ENCODE measurements at places on chromosomes 5 and 9.

DNA sequence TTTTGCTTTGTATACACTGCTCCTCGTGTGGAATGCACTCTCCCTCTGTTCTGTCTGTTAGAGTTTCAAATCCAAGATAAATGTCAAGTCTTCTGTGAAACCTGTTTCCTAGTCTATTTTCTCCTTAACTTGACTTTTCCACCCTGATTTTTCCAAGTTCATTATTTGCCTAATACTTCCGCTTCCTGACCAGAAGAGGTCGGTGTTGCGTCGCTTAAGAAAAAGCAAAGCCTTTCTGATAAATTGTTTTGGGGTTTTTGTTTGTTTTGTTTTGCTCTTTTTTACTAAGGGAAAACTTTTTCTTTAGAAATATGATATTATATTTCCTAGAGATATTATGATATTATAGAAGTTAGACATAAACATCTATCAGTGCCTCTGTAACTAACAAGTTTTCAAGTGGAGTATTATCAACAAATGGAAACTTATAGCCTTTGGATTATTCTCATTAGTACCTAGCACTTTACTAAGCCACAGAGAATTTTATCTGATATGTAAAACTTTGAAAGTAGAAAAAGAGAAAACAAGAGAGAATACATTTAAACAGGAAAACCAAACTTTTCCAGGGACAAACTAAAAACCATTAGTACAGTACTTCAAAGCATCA lies 55.8 kb downstream of the PHAX start:
- no peak for DNase-seq

DNA sequence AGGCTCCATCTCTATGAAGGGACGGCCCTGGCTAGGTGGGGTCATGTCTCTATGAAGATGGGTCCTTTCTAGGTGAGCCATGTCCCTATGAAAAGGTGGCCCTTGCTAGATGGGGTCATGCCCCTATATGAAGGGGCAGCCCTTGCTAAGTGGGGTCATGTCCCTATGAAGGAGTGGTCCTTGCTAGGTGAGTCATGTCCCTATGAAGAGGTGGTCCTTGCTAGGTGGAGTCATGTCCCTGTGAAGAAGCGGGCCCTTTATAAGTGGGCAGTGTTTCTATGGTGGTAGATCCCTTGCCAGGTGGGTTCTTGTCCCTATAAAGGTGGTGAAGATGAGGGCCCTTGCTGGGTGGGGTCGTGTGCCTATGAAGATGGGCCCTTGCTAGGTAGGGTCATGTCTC lies 283.0 kb upstream of the IRX2 start:
- DNase-seq, result no peak

- DNase-seq, result no peak
Observed at GRCh38 chr9:74041588-74041987, 455.5 kb upstream of the RORB start.

DNA sequence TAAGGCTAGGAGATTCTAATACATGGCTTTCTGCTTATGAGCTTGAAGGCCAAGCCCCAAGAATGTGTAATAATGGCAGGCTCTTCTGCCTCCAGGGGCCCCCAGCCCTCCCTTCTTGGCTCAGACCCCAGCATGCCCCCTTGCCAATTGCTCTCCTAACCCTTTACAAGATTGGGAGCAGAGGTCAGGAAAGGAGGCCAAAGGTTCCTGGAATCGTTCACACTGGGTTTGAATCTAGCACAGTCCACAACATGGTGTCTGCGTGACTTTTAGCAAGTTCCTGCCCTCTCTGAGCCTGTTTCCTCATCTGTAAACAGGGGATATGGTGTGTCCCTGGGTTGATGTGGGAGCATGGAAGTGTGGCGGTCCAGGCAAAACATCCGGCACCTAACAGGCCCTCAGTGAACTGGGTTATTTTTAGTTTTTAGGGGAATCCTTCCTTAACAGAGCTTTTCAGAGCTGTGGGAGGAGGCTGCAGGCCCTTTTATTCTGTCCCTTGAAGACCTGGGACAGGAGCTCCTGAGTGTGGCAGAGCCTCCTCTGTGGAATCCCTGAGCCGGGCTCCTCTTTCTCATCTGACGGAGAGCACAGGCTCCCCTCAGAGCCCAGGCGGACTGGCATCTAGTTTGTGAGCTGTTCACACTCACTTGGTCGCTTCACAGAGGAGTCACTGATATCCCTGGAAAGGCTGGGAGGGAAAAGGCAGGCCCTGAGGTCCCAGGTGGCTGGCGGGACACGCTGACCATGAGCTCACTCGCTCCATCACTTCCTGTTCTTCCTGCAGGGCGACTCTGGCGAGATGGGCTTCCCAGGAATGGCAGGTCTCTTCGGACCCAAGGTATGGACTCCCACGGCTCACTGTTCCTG lies 23.4 kb upstream of the ORM1 start:
- DNase-seq, result no peak

DNA sequence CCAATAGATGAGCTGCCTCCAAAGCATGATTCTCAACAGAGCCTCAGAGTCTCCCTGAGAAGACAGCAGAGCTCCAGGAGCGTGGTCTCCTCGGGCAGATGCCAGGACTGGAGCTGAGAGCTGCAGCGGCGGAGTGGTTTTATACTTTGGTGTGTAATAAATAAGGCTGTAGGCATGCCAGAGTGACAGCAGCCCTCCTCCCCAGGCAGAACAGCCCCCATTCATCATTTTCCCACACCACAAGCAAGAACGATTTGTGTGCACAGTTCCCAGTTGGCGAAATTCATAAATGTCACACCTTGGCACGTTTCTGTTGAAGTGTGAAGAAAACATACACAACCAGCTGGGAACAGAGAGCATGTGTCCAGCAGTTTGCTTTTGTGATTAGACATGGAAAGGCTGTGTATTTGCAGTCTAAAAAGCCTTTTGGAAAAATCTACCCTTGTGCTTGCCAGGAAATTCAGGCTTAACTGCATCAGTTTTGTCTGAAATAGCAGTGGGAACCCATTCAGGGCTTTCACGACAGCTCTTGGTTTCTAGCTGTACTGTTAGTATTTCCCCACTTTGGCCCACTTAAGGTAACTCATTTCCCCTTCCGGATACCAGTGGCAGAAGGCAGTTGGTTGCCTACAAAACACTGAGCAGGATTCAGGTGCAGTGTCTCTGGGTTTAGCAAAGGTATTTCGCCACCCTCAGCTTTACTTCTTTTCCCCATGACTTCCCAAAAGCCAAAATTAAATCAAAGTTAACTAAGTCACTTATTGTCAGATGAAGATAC lies at the start of gene C1QTNF3:
Gene C1QTNF3, minus strand, starts transcription at position 115 of the 778 bp plus-strand sequence. Its CDS starts 88 bp downstream, at position 27.
- DNase-seq, result peak; percentile 11

DNA sequence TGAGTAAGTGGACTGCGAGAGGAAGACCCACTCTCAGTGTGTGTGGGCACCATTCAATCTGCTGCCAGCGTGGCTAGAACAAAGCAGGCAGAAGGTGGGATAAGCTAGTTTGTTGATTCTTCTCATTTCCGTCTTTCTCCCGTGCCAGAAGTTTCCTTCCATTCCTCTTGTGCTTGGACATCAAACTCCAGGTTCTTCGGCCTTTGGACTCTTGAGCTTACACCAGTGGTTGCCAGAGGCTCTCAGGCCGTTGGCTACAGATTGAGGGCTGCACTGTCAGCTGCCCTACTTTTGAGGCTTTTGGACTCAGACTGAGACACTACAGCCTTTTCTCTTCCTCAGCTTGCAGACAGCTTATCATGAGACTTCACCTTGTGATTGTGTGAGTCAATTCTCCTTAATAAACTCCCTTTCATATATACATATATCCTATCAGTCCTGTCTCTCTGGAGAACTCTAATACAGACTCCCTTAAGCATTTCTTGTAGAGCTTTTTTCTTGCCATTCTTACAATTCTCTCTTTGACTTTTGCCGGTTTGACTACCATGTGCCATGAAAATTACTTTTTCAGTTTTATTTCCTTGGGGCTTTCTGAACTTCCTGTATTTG lies 494.9 kb downstream of the PRR16 start:
- DNase-seq, result no peak

DNA sequence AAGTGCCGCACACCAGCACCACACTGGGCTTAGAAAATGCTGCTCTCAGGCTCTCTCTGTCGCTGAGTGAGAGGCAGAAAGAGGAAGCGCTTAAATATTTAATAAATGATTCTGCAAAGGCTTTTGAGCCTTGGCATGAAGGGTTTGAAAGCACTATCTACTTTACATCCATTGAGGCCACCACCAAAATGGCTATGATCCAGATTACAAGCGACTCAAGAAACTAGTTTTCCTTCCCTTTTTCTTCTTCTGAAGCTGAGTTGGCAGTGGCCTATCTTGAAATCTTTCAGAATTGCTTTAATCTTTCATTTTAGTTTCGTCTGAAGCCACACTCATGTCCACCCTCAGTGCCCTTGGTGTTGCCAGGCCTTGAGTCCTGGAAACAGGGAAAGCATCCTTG lies 59.5 kb downstream of the EBF1 start:
- no peak for DNase-seq

GRCh38 chr9:126474786-126475485 lies 138.8 kb upstream of the LMX1B start:
- no peak for DNase-seq

GRCh38 chr5:52139888-52140615 lies 647.7 kb upstream of the ITGA1 start:
- DNase-seq, result peak; percentile 27

DNA sequence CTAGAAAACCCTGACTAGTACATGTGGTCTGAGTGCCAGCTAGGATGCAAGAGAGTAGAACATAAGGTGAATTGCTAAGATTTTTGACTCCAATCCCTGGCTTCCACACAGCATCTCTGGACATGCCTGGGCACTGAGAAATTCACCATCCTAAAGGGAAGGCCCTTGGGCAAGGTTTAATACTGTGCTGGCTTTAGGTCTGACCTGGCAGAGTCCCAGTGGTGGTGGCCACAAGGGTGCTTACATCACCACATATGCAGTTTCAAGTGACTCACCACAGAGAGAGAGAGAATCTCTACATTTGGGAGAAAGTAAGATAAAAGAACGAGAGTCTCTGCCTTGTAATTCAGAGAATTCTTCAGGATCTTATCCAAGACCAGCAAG lies 661.6 kb upstream of the C9orf72 start:
- DNase-seq, result no peak

DNA sequence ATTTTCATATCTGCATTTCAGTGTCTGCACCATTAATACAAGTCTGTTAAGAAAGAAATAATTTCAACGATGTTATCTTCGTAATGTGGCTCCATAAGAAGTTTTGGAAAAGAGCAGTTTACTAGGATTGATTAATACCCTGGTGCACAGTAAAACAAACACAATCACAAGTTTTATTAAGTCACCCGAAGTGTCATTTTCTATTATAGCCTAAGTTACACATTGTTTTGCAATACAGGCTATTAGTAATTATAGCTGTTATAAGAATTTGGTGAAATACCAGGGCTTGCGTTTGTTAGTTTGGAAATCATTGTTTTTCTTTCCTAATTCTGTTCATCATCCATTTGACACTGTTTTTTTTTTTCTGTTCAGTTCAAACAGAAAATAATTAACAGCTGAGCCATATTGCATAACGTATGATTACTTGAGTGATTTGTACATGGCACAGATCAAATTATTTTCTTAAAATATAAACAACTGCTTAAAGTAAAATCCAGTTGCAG lies 30.6 kb downstream of the LVRN start:
- no peak for DNase-seq

GRCh38 chr5:175576096-175576495 lies 81.8 kb upstream of the HRH2 start:
- DNase-seq, result no peak

GRCh38 chr9:88804254-88804596 lies 187.0 kb upstream of the S1PR3 start:
- DNase-seq, result no peak

DNA sequence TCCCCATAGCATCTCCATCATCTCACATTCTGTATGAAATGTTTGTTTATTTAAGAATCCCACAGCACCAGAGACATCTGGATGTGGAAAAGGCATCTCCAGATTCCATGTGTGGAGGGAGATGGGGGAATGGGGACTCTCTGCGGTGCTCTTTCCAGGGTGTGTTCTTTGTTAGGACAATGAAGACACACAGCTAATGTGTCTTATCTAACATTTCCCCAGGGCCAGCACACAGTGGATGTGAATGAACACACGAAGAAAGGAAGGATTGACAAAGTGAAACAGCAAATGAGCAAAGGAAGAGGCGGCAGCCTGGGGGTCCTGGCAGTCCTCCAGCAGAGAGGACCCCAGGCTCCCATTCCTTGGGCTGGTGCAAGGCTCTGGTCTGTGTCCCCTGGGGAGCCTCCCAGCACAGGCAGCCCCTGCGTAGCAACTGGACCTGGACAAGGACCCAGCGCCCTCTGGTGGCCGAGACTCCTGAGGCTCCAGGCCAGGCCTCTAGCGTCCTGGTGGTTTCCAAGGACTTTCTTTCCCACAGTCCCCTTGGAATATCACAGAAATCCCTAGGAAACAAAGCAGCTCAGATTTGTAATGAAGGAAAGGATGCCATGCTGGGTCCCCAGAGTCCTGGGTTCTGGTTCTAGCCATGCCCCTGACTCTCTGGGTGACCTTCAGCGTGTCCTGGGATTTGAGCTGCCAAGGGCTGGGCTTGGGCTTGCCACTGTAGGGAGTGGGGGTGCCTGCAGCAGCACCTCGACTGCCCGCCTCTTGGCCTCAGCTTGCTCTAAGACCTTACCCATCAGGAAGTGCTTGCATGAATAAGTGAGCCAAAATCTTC lies 3.5 kb upstream of the PDLIM7 start:
- DNase-seq, result peak; percentile 80

- no peak for DNase-seq
Observed at GRCh38 chr9:10443868-10444204, 169.0 kb downstream of the PTPRD start.

- no peak for DNase-seq
Observed at GRCh38 chr9:133203506-133204075, 5.5 kb downstream of the OBP2B start.

DNA sequence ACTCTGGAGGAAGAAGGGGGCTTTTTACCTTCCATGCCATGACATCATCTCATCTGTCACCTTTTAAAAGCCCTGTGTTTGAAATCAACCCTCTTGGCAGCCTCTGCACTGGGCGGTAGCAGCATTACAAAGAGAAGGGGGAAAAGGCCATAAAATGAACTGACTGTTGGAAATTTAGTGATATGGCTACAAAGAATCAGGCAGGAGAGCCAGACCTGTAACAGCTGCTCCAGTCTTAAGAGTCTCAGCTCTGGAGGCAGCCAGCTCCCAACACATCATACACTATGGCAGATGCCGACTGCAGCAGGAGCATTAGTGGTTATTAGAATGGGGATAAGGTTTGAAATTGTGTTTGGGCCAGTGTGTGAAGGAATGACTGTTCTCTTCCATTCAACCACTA lies 257.5 kb downstream of the DMAC1 start:
- DNase-seq, result no peak

- DNase-seq, result peak; percentile 88
Observed at GRCh38 chr5:9207817-9208418, 338.0 kb downstream of the SEMA5A start.

DNA sequence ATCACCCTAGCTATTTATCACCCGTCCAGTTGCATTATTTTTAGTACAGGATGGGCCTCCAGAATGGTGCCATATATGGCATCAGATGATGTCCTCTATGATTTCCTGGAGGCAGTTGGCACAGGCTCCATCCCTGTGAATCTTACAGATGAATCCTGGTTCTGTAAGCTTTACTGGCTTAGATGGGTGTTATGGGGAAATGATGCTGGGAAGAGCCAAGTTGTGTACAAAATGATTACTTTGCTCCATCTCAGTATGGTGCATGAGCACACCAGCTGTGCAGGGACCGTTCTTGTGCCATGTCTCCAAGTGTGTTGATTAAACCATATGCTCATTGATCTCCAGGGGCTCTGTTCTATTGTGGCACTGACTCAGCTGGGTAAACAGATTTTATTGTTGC lies 755.7 kb downstream of the TLR4 start:
- DNase-seq, result peak; percentile 65
